ENCODE measurements at places on chromosomes 6 and 20.

DNA sequence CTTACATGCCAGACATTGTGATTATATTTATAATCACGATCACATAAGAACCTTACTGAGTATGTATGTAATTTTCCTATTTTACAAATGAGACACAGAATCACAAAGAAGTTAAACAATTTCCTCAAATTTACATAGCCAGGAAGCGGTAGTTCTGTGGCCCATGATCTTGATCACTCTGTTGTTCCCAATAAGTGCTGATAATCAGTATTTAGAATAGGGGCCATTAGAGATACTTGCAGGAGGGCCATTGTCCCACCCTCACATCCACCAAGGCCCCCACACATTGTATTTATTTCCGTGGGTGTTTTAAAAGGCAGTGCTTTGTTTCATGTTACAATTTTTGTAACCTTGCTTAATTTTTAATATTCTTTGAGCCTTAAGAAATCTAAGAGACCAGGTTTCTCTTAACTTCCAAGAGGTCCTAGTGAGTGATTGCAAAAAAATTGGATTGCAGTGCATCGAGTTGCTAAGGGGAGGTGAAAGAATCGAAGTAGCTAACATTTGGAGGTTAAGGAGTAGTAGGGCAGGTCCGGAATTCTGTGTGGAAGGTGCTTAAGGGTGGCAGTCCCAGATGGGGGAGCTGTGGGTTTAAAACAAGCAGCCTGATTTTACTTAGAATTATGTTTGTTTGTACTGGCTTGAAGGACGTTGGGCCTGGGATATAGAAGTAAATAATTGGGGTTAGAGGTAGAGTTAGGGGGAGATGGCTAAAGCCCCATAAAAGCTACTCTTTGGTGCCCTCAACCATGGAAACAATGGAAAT, 339.4 kb downstream of the CDKAL1 start:
- no peak for DNase-seq

DNA sequence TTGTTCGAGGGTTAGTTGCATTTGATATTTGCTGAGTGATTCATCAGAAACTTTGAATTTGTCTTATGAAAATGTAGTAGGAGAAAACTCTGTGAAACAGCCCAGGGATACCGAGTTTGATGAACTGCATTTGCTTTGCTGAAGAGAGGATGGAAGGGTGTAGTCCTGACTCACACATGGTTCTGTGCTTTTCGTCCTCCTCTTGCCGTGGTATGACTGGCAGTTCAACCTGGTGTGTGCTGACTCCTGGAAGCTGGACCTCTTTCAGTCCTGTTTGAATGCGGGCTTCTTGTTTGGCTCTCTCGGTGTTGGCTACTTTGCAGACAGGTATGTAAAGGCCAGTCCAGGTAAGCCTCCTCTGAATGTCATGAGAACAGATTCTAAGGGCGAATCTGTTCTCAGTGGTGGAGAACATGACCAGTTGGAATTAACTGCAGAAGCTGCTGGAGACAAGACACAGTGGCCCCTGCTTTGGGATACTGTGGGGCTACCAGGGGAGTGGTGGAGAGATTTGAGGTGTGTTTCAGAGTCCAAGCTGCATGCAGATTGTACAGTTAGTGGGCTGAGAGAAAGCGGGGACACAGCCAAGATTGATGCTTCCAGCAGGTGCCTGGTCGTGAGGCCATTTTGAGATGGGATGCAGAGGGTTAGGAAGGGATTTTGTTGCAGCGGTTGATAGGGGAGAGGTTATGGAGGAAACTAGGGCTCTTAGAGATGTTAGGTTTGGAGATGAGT, 8.4 kb downstream of the SLC22A1 start:
- DNase-seq, result no peak

- no peak for DNase-seq
These were observed 843 bp upstream of the HEY2 start for GRCh38 chr6:125748406-125749172.

- DNase-seq, result no peak
These were observed 113.8 kb downstream of the MAP3K4 start for GRCh38 chr6:161105408-161105807.

DNA sequence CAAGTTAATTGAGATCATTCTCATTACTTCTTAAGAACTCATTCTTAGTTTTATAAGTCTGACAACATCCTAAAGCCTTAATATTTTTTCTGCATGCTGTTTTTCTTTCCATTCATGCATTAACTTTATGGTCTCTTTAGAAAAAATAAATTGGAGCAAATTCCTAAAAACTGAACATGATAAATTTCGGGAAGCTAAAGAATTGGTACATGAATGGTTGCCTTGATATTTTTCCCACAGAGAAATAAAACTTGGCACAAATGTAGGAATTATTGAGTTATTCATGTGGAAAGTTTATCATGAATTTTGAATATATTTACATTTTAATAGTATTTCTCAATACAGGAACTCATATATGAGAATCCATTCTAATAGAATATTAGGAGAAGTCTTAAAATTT, 115.9 kb downstream of the BMP5 start:
- no peak for DNase-seq

DNA sequence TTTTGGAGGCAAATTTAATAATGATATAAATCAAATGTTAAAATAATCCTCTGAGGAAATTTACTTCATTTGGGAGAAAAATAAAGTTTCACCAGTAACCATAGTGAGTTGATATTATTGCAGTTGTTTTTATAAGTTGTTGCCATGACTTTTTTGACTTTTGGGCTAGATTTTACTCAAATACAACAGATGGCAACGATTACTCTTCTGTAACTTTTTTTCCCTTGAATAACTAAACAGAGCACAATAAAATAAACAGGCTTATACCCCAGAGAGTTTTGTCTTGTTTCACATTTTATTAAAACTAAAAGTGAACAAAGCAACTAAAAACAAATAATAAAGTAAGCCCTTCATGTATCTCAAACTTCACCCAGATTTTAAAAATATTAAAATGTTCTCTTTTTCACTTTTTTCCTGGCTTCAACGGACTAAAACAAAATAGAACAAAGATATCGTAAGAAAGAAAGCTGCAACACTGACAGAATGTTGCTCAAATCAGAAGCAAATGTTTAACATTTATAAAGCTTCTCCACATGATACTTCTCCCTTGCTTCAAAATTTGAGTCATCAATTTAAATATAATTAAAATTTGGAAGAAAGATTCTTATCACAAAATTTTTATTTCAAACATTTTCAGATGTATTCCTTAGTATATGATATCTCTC, 42.5 kb upstream of the BMP5 start:
- no peak for DNase-seq

- peak; percentile 58 for DNase-seq
These were observed 36.3 kb upstream of the SLCO4A1 start for GRCh38 chr20:62606016-62606415.

DNA sequence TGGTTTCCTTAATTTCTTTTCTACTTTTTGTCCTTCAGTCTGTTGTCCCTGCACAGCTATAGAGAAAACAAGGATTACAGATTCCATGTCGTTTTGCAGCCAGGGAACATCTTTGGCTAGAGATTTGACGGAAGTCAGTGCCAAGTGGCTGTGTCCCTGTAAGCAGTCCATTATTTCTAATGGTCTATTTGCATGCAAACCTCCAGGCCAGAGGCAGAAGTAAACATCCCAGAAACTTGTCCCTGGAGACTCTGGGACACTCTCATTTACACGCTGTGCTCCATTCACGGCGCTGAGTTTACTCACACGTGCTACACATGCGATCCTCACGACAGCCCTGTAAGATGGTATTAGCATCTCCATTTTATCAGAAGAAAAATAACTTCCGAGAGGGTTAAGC, 355.5 kb downstream of the PRKN start:
- no peak for DNase-seq

GRCh38 chr20:5524896-5525295, 208.1 kb upstream of the PROKR2 start:
- DNase-seq, result peak; percentile 24

DNA sequence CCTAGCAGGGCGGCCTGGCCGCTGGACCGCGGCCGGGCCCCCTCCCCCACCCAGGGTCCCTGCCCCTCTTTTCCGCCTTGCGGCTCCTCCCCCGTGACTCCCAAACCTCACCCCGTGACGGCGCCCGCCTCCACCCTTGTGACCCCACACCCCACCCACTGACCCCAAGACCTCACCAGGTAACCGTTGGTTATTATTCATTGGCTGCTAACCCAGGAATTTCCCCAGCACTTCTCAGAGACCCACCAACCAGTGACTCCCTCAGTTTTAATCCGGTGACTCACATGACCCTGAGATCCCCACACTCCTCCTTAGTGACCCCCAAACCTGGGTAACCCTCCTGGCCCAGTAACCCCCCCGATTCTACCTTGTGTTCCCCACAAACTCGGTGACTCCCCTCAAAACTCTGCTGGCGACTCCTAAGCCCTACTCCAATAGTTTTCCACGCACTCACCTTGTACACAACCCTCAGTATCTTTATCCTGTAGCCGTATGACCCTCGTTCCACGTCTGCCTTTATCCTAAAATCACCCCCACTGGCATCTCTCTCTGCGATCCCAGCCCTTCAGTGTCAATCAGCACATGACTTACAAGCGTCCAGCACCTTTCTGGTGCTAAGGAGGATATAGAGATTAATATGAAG, 534 bp downstream of the ZNF76 start:
- peak; percentile 82 for DNase-seq

GRCh38 chr6:167428664-167429333, 103.9 kb downstream of the TTLL2 start:
- no peak for DNase-seq

- DNase-seq, result peak; percentile 68
These were observed 15.7 kb downstream of the NRSN2 start for GRCh38 chr20:362271-363254.

GRCh38 chr6:7939184-7939863, 28.7 kb upstream of the TXNDC5 start:
- DNase-seq, result no peak

GRCh38 chr6:160260367-160260766, 1.7 kb upstream of the SLC22A2 start:
- DNase-seq, result no peak

DNA sequence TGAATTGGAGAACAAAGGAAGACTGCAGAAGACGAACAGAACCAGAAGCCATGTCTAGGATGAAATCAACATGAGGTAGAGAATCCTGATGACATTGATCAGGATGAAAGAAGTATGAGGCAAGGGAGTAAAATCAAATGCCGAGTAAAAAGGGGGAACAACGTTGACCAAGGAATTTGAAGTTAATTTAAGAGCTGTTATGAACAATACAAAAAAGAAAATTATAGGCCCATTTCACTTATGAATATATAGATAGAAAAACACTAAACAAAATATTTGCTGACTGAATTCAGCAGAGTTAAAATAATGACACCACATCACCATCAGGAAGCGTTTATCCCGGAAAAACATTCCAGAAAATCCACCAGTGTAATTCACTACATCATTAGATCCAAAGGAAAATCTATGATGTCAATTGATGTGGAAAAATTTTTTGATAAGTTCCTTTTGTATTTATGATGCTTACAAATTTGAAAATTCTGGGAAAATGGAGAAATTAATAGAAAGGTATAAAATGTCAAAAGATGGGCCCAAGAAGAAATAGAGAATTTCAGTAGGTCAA, 8.1 kb upstream of the CCN5 start:
- DNase-seq, result no peak

- no peak for DNase-seq
These were observed 99.5 kb upstream of the BHLHE23 start for GRCh38 chr20:63106108-63106764.
